ENCODE measurements at places on chromosomes 11 and 22. TPM values are rescaled to one million over a fixed set of nuclear protein-coding genes. Genes with fewer than 3 reads are reported as not detected.

The CHADL gene
- 2.2 TPM for polyA plus RNA-seq

The RTN4RL2 gene
- polyA plus RNA-seq = 11.4 TPM

The GAB4 gene
- 0.03 TPM for polyA plus RNA-seq

The TEX12 gene
- not detected for polyA plus RNA-seq

The KRTAP5-9 gene
- polyA plus RNA-seq = not detected

The DDI1 gene
- not detected for polyA plus RNA-seq

The RASL10A gene
- polyA plus RNA-seq = 1.1 TPM
